RCC 7860 (cell line): ENCODE measurements at places on chromosomes 5 and 9.

DNA sequence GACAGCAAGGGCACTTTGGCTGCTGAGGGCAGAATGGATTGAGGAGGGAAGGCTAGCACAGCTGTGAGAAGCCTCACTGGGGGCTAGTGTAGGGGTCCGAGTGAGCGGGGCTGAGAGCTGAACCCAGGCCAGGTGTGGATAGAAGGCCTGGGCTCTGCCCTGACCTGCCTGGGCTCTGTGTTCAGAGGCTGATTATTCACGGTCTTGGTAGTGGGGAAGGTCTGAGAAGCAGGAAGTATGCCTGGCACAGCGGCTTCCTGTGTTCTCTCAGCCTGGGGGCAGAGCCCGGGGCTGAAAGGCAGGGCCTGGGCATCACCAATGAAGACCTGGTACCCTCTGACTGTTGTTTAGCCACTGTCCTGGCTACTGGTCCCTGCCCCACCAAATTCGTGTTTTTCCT lies 136.4 kb upstream of the TBC1D2 start:
- DNase-seq: no peak

DNA sequence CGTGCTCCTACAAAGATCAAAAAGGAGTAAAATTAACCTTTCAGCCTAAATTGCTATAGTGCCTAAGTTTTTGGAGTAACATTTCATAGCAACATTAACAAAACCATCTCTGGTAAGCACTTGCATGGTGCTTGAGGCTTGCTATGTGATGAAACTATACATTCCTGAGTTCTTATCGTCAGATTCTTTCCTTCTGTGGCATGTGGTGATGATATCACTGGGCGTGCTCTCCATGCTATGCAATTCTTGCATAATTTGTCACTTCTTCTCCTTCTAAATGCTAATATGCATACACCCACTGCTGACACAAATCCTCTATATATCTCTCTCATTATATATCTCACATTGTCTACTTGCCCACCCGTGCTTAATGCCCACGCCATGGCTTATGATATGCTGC lies 2019.9 kb downstream of the MAT2B start:
- DNase-seq: no peak

GRCh38 chr5:172765766-172766286 lies 5.2 kb downstream of the DUSP1 start:
- no peak for DNase-seq

DNA sequence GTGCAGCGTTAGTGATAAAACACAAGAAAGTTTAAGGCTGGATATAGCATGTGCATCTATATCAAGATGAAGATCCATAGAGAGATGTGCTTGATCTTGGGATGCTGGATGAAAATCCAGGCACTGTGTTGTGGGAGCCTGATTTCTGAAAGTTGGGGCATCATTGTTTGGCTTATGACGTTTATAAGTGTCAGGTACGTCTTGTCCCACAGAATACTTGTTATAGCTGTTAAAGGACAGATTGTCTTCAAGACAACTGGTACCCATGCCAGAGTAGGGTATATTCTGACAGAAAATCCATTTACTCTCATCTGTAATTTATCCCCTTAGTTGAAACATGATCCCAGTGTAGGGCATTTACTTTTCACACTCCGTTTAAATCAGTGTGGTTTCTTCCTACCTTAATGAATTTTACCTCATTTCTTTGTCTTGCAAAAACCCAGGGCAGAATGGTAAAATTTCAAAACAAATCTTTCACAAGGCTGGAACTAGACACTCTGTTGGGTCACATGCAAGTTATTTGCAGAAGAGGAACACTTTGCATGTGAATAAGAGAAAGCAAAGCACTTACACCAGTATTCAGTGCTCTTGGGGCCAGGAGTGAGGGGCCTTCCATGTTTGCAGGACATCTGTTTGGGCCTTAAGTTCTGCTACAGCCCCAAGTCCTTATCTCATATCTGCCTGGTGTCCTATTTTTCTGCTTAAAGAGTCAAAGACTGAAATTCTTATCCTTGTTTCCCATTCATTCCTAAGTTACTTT lies 73.3 kb downstream of the GHR start:
- DNase-seq: no peak

DNA sequence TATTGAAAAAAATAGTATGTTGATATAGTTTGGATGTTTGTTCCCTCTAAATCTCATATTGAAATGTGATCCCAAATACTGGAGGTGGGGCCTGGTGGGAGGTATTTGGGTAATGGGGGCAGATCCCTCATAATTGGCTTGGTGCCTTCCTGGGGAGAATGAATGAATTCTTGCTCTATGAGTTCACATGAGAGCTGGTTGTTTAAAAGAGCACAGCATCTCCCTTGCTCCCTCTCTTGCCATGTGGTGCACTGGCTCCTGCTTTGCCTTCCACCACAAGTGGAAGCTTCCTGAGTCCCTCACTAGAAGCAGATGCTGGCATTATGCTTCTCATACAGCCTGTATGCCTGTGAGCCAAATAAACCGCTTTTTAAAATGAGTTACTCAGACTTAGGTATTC lies 154.8 kb downstream of the ADAMTS6 start:
- no peak for DNase-seq

- no peak for DNase-seq
Observed at GRCh38 chr9:4416467-4416866, 73.8 kb upstream of the SLC1A1 start.
